Central memory CD8-positive, alpha-beta T cell (primary cell): ENCODE measurements at places on chromosomes 2 and 18.

- DNase-seq, result no peak
- H3K27me3 ChIP-seq, result no peaks in the 10 kb centered on the region
- peaks cover 20% of the 10 kb centered on the region for H3K4me1 ChIP-seq
- H3K36me3 ChIP-seq, result peaks cover 55% of the 10 kb centered on the region
Measured at GRCh38 chr2:85545780-85546240, 6.8 kb downstream of the MAT2A start.

DNA sequence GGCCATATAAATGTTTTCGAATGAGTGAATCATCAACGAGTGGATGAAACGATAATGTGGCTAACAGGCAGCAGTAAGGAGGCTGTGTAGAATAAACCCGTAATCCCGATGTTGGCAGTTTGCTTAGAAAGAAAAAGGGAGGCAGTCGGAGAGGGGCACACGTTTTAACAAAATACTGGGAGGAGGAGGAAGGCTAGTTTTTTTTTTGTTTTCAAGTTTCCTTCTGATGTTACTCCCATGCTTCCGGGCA is 476 bp upstream of the MSH2 start:
- peaks cover 16% of the 10 kb centered on the region for H3K36me3 ChIP-seq
- DNase-seq, result no peak
- H3K27me3 ChIP-seq, result no peaks in the 10 kb centered on the region
- H3K4me3 ChIP-seq, result peak overlapping the region; percentile 98

DNA sequence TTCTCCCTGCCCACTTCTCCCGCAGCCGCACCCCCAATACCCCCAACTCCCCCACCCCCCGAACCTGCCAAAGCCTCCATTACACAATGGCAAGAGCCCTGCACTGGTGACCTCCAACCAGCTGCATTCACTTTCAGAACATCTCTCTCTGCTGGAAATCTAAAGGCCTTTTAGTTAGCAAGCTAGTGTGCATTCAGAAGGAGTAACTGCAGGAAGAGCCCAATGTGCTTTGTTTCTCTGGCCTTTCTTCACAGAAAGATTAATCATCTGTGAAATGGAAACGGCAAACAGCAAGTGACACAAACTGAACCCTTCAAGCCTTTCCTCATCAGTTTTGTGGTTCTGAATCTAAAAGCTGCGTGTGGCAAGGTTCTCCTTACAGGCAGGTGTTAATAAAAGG is 124.2 kb downstream of the OLA1 start:
- H3K27ac ChIP-seq, result no peak overlapping the region
- H3K4me3 ChIP-seq, result no peak overlapping the region
- H3K27me3 ChIP-seq, result no peaks in the 10 kb centered on the region
- no peak for DNase-seq
- no peaks in the 10 kb centered on the region for H3K4me1 ChIP-seq
- peaks cover 3% of the 10 kb centered on the region for H3K36me3 ChIP-seq

- no peak overlapping the region for H3K4me3 ChIP-seq
- no peaks in the 10 kb centered on the region for H3K4me1 ChIP-seq
- H3K36me3 ChIP-seq, result no peaks in the 10 kb centered on the region
- H3K27ac ChIP-seq, result no peak overlapping the region
Measured at GRCh38 chr2:207188626-207189419, 23.1 kb upstream of the KLF7 start.

DNA sequence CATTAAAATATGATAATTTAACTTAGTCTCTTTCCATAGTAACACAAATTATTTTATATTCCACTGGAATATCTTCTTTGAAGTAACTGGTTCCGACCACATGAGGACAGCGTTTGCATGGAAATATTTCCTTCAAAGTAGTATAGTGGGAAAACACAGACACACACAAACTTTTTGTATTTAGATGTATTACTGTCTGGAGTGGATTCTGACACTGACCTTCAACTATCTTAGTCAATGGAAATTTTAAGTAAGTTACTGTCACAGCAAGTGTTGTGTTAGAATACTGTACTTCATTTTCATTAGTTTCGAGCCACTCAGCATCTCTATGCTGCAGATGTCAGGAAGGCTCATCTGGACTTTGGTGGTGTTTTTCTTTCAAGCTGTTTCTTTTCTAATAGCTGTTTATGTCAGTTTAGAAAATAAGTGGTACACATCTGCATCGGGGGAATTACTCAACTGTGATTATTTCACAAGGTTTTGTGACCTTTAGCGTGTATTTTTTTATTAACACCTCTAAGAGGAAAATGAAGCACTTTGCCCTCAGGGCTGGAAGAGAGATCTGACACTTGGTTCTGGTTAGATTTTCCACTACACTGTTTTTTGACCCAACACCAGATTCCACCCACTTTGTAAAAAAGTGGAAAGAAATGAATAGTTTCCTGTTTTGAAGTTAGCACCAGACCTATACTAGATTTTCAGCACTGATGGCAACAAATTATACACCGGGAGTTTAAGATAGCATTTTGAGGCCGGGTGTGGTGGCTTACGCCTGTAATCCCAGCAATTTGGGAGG is 18.9 kb upstream of the THOC1 start:
- no peak for DNase-seq
- H3K27ac ChIP-seq, result no peak overlapping the region
- H3K4me1 ChIP-seq, result no peaks in the 10 kb centered on the region

GRCh38 chr2:120132691-120133090 is 90.5 kb downstream of the TMEM185B start:
- peaks cover 2% of the 10 kb centered on the region for H3K36me3 ChIP-seq
- H3K4me1 ChIP-seq, result no peaks in the 10 kb centered on the region
- no peaks in the 10 kb centered on the region for H3K27me3 ChIP-seq
- DNase-seq, result no peak
- no peak overlapping the region for H3K4me3 ChIP-seq

- no peaks in the 10 kb centered on the region for H3K4me1 ChIP-seq
- H3K36me3 ChIP-seq, result peaks cover 4% of the 10 kb centered on the region
- no peak overlapping the region for H3K27ac ChIP-seq
- no peak overlapping the region for H3K4me3 ChIP-seq
Measured at GRCh38 chr2:135709992-135710391, 31.7 kb upstream of the UBXN4 start.

- H3K27me3 ChIP-seq, result peaks cover 28% of the 10 kb centered on the region
- no peak overlapping the region for H3K27ac ChIP-seq
- no peak overlapping the region for H3K4me3 ChIP-seq
- peaks cover 2% of the 10 kb centered on the region for H3K36me3 ChIP-seq
- no peak for DNase-seq
Measured at GRCh38 chr2:235007664-235008457, 56.0 kb downstream of the SH3BP4 start.

DNA sequence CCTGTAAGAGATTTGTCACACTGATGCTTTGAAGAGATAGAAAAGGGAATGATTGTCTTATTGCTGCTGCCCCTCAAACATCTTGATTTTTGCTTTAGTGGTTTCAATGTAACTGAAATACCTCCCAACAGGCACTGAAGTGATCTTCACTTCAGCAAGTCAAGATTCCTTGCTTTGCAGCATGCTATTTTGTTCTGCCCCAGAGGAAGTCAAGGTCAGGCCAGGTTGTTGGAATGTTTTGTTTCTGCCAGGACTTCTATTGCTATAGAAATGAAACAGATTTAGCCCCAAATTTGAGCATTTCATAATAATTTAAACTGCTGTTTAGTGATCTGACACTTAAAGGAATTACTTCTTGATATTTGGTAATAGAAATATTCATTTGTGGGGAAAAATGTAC is 277.6 kb downstream of the ZNF804A start:
- no peaks in the 10 kb centered on the region for H3K4me1 ChIP-seq
- no peak overlapping the region for H3K4me3 ChIP-seq
- H3K27ac ChIP-seq, result no peak overlapping the region
- no peaks in the 10 kb centered on the region for H3K27me3 ChIP-seq

DNA sequence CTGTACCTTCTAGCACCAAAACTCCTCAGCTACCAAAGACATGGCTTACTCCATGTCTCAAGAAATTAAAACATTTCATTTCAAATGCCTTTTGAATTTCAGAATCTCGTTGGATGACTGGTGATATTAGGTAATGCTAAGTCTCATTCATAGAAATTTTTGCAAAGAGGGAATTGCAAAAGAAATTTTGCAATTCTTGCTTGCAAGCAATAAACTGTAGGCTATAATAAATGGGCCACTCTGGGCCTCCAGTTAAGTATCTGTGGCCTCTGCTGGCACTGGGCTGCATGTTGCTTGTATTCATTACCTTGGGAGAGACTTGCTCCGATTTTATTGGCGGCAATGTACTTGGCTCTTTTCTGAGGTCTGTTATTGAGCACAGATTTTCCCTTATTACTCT is 2.8 kb upstream of the LCLAT1 start:
- H3K36me3 ChIP-seq, result peaks cover 11% of the 10 kb centered on the region
- H3K27ac ChIP-seq, result no peak overlapping the region
- H3K4me3 ChIP-seq, result no peak overlapping the region
- no peaks in the 10 kb centered on the region for H3K27me3 ChIP-seq

DNA sequence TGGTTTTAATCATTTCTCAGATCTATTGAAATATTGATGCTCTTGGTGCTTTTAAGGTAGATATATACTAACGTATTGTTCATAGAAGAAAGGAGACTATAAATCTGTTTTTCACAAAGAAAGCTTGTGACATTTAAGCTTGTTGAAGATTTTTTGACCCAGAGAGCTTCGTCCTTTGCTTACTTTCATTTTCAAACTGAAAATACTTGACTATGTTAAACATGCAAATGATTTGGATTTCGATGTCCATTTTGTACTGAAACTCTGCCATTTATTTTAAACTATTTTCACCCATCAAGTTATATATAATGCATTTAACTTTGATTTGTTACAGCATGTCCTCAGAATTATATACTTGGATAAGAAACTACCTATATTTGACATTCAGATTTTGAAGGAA is 85.2 kb downstream of the SLC4A10 start:
- no peak overlapping the region for H3K4me3 ChIP-seq
- H3K4me1 ChIP-seq, result peaks cover 6% of the 10 kb centered on the region
- no peak overlapping the region for H3K27ac ChIP-seq
- no peaks in the 10 kb centered on the region for H3K36me3 ChIP-seq
- H3K27me3 ChIP-seq, result no peaks in the 10 kb centered on the region
